ENCODE measurements at places on chromosomes 7 and 10.

DNA sequence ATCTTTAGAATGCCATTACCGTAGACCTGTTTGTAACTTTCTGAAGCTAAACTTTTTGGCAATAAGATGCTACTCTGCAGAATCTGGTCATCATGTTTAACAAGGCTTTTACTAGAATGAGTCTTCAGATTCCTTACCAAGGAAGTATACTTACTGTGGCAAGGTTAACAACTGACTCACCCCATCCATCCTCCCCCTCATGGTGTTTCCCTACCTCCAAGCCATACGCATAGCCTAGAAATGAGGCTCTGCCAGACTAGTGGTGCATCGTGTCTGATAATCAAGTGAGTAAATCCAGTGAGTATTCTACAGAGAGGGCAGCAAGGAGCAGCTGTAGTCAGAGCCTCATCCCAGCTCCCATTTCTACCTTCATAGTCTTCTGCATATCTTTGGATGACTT lies 223.6 kb downstream of the IPMK start:
- no peak for DNase-seq

- DNase-seq = no peak
These were observed 1167.6 kb downstream of the NXPH1 start for GRCh38 chr7:9600974-9601373.

GRCh38 chr10:113491967-113492565 lies 60.8 kb upstream of the HABP2 start:
- no peak for DNase-seq

DNA sequence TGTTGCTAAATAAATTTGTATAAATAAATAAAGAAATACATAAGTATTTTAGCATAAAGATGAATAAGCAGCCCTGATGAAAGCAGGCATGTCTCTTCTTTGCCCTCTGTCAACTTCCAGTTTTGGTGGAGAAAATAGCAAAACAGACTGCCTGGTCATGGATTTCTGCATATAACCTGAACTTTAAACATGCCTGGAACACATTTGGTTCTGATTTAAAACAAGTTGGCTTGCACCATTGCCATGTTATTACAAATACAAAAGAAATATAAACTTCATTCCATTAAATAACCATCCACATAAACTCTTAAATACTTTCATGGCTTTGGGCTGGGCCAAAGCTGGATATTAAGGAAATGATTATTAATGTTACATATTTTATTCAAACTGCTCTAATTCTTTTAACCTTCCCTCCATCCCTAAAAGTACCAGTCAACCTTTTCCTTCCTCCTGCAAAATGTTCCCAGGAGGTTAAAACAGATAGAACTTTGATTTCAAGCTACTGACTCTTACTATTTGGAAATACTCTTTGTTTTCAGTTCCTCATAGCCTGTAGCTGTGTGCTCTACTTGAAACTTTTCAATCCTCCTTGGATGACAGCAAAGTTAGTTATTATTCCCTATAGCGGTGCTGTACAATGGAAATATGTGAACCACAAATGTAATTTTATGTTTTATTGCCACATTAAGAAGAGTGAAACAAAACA lies 96.3 kb downstream of the BICC1 start:
- DNase-seq = no peak

Data from GM19239 (cell line).